ENCODE measurements at places on chromosomes 5 and 9.

- DNase-seq, result no peak
Measured at GRCh38 chr5:144173766-144174165, 3.1 kb downstream of the KCTD16 start.

DNA sequence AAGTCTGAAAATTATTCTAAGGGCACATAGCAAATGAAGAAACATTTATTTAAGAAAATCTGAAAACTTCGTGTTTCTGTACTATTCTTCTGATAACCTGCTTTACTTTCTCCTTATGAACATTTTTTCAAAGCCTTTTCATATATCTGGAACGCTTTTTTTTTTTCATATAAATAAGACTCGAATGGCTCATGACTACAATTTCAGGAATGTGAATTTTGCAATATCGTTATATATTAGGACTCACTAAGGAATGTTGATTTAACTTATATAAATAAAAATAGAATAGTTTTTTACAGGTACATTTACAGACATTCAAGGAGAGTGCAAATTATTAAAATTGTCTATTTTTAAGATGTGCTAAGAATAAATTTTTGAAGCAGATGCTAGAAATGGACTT is 42.9 kb downstream of the GPBP1 start:
- no peak for DNase-seq

DNA sequence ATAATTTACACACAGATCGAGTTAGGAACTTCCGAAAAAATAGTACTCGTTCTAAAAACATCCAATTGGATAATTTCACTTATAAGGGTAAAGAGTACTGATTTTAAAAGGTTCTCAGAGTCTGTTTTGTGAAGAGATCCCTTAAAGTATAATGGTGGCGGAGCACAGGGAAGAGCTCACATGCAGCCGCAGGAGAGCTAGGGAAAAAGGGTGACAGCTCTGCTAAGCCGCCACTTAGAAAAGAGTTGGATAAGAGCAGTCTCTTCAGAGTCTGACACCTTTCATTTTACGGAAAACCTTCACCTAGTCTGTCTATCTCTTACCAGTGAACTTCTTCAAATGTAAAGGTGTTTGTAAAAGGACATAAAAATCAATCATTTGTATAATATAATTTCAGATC is 149.9 kb downstream of the COMMD10 start:
- DNase-seq, result no peak

GRCh38 chr9:120360046-120360445 is 219.9 kb downstream of the CDK5RAP2 start:
- DNase-seq, result no peak

GRCh38 chr9:72193478-72193881 is 44.2 kb downstream of the GDA start:
- DNase-seq, result no peak

GRCh38 chr5:14995229-14995628 is 123.7 kb upstream of the ANKH start:
- DNase-seq, result no peak

DNA sequence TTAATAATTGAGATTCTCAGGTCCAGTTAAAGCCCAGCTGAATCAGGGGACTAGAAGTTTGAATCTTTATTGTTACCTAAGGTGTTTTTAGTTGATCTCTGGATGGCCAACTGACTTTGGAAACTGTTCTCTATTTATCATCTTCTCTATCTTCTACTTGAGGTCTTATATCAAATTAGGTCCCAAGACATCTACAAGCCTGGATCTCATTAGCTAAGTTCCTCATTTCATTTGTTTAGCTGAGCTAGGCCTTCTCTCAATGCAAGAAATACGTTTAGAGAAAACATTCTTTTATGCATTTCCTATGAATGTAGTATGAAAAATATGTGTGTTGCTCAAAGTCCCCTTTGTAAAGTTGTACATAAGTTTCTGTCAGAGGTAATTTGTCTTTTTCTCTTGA is 196.6 kb downstream of the PTTG1 start:
- DNase-seq, result no peak

DNA sequence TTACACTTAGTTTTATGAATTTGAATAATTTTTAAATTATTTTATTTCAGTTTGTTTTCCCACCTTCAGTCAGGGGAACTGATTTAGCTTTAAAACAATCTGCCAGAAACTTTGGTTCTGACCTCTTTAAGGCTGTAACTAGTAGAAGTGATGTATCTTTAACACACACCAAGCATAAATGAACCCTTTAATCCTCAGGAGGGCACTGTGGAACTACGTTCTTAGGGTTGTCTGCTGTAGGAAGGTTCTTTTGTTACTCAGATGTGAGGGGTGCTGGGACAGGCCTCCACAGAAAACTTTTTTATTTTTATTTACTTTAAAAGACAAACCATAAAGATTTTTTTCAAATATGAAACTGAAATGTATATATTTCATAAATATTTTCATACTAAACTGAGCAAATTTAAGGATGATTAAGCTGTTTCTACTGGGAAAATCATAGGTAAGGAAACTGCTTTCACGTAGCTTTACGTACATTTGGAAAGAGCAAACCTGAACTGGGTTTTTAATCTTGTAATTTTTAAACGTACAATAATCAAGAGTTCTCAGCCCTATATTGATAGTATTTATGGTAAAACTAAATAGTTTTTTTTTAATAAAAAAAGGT is 5.3 kb downstream of the KLF4 start:
- no peak for DNase-seq

GRCh38 chr5:159602434-159602833 is 272.1 kb upstream of the IL12B start:
- no peak for DNase-seq

DNA sequence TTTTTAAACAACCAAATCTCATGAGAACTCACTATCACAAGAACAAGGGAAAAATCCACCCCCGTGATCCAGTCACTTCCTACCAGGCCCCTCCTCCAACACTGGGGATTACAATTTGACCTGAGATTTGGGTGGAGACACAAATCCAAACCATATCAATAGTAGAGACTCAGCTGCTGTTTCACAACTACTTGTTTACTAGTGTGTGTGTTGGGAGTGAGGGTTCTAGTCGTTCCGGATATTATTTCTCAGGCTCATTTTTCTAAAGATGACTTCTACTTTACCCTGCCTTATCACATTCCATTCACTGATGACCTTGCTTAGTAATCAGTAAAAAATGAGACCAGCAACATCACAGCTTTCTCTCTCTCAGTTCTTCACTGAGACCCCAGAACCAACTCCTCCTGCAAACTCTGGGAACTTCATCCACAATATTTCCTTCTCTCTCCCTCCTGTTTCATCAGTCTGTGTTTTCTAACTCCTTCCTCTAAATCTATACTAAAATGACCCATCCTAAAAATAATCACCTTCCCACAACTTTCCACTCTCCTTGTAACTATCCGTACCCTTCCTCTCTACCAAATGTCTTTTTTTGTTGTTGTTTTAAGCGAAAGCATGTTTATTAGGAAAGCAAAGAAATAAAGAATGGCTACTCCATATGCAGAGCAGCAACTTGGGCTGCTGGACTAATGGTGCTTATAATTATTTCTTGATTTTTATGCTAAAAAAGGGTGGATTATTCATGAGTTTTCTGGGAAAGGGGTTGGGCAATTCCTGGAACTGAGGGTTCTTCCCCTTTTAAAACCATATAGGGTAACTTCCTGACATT is 121.5 kb upstream of the SPRY4 start:
- DNase-seq, result no peak

DNA sequence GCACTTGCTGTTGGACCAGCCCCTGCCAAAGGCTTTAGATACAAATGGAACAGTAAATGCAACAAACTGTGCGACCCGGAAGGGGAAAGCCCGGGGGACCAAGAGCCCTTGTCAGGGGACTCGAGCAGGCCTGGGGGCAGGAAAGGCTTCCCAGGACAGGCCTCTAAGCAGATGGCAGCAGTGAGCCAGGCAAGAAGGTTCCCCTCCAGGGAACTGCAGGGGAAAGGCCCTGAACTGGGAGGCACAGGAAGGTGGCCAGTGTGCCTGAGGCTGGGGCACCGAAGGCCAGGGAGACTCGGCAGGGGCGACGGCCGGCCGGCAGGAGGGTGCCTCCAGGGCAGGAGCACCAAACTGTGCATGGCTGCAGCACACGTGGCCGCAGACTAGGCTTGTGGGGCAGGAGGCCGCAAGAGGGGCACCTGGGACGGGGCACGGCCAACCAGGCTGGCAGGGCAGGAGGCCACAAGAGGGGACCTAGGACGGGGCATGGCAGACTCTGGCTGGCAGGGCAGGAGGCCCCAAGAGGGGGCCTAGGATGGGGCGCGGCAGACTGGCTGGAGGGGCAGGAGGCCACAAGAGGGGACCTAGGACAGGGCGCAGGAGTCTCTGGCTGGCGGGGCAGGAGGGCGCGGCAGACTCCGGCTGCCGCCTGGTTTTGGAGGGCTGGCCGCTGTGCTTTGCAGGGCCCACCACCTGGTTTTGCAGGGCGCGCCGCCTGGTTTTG is 10.0 kb downstream of the VAV2 start:
- DNase-seq, result no peak

All from GM12892 (cell line).